Urothelium cell line (cell line): ENCODE measurements at places on chromosomes 4 and X.
A peak's percentile ranks its signal among the peaks of the same experiment; 100 is the strongest.

- no peak for DNase-seq
Observed at GRCh38 chr4:3041192-3042142, 32.9 kb downstream of the HTT-AS start.

DNA sequence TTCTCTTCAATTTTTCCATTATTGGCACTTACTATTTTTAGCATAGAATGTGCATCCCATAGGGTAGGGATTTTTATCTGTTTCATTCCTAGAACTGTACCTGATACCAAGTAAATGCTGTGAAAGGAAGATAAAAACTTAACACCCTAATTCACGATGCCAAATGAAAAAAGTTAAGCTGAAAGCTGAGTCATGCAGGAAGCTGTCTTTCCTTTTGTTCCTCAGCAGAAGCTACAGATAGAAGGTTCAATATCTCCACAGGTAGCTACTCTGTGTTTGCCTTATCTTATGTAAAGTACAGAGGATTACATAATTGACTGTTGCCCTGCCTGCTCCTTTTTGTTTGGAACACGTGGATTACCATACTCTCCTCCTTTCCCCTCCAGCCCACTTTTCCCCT lies 77.0 kb downstream of the LRP2BP start:
- DNase-seq, result no peak

- DNase-seq, result no peak
Observed at GRCh38 chr4:2288051-2288541, 26.2 kb upstream of the MXD4 start.

DNA sequence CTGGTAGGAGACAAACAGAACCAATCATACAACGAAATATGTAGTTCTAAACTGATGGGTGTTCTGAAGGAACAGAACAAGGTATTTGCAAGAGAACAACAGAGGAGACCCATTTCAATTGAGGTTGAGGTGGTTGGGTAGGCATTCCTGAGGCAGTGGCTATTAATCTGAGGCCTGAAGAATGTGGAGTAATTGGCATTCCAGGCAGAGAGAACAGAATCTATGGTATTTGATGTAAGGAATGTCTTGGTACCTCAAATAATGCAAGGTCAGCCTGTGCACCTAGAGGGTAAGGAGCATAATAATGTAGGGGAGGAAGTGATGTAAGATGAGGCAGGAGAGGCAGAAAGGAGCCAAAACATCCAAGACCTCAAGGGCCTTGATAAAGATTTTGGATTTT lies 109.5 kb upstream of the TEX13C start:
- DNase-seq, result no peak

GRCh38 chr4:108172753-108173598 lies 4.2 kb upstream of the LEF1 start:
- peak; percentile 80 for DNase-seq

DNA sequence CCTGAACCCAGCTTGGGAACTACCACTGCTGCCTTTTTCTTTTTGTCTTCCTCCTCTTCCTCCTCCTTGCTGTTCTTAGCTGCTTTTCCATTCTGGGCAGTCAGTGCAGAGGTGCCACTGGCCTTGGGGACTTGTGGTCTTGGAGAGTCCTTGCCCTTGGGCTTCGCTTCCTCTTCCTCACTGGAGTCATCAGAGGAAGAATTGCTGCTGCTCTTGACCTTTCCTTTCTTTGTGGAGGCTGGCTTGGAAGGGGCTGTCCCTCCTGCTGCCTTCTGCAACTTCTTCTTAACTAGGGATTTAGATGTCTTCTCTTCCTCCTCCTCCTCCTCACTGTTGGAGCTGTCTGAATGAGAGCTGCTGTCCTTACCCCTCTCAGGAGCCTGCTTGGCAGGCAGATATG lies 53.2 kb downstream of the FAM9B start:
- no peak for DNase-seq

DNA sequence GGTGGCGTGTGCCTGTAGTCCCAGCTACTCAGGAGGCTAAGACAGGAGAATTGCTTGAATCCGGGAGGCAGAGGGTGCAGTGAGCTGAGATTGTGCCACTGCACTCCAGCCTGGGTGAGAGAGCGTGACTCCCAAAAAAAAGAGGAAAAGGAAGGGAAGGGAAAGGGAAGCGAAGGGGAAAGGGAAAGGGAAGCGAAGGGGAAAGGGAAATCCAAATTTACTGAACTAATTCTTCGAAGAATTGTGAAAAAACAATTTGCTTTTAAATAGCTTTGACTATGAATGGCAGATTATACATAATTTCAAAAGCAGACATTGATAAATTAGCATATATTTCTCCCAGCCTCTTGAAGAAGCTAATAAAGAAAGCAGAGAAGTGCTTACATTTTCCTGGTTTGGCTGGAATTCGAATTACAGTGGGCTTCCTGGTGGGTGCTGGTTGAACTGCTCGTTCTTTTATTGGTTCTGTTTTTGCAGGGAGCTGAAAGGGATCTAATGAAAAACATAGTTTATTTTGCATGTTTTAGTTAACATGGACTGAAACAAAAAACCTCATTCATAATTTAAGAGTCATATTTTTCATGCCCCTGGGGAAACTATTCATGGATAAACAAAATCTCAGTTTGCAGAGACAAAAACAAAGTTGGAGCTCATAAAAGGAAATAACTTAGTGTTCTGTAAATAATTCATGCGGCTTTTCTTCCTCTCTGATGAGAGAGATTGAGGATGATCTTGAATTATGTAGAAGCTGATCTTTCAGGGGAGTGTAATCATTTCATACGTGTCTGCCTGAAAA lies 66.0 kb downstream of the RPS3A start:
- no peak for DNase-seq

DNA sequence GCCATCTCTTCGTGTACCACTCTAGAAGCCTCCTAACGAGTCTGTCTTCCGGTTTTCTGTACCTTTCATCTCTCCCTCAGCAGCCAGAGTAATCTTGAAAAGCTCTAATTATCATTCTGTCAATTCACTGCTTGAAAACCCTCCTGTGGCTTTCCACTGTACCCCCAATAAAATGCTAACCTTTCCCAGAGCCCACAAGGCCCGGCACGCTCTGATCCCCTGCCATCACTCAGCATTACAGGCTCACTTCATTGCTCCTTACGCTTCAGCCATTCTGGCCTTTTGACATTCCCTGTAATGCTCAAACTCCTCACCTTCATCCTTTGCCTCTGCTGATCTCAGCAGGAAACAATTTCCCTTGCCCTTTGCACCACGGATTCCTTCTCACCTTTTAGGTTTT lies 112.9 kb downstream of the ARHGAP10 start:
- no peak for DNase-seq

GRCh38 chr4:121951521-121952110 lies at the start of gene TRPC3:
Gene TRPC3, minus strand, starts transcription at chr4:121952060. Its CDS starts 380 bp downstream, at chr4:121951680.
- peak; percentile 66 for DNase-seq

- no peak for DNase-seq
Observed at GRCh38 chr4:10003666-10004065, 17.6 kb downstream of the SLC2A9 start.

DNA sequence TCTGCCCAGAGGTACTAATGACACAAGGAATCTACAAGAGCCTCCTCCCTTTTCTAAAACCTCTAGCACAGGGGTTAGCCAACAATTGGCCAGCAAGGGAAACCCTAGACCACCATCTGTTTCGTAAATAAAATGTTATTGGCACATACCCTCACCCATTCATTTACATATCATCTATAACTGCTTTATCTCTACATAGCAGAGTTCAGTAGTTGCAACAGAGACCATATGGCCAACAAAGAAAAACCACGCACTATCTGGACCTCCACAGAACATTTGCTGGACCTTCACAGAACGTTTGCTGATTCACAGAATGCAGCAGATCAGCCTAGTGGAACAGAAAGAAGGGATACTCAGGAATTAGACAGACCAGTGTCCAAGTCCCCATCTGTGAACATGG lies 9.4 kb downstream of the SLC2A9 start:
- no peak for DNase-seq

GRCh38 chrX:134949271-134949670 lies 41.5 kb upstream of the SMIM10 start:
- no peak for DNase-seq

DNA sequence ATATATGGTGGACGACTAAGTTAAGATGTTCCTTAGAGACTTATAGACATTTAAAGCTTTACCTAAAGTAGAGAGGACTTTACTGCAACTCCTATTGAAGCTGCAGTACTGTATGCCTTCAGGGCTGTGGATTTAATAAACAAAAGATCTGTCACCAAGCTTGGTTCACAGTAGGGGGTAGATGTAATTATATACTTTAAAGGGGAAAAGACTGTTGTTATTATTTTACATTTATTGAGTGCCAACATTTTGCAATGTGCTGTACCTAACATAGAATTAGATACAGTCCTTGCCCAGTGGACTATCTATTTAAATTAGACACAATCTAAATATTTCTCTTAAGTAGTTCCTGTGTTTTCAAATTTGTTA lies 67.2 kb downstream of the SLIT2 start:
- DNase-seq, result no peak
